ENCODE measurements at places on chromosomes 1 and 21.

GRCh38 chr1:53511933-53512806 is 53.0 kb downstream of the DMRTB1 start:
- DNase-seq, result no peak

DNA sequence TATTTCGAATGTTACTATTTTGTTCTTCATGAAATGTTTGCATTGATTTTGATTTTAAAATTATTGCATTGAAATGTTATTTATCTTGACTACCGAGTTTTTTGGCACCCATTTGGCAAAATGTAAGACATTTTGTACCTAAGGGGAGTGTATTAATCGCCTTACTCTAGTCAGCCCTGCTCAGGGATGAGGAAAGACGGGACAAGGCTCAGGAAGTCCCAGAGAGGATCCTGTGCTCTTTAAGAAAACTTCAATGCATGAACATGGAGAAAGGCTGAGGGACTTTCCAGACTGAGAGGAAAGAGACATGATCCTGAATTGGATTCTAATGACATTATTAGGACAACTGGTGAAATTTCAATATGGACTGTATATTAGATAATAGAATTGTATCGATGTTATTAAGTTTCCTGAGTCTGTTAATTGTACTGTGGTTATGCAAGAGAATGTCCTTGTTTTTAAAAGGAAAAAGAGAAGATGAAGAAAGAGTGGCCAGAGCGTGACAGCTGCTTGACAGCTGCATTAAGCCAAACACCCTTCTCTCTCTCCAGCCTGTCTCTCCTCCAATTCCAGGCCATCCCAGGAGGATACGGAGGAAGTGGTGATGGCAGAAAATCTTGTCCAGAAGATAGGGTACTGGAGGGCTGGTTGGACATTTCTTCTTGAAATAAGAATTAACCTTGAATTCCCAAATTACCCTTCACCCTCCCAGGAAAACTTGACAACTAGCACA is 66.0 kb downstream of the PLEKHA6 start:
- no peak for DNase-seq

DNA sequence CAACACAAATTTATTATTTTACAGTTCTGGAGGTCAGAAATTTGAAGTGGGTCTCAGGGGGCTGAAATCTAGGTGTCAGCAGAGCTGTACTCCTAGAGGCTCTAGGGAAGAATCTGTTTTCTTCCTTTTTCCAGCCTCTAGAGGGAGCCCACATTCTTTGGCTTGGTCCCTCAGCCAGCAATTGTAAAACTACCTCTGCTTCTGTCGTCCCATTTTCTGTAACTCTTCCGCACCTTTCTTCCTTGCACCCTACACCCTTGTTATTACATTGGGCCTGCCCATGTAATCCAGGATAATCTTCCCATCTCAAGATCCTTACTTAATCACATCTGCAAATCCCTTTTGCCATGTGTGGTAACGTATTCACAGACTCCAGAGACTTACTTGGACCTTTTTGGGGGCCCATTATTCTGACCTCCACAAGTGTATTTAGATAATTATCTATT is 24.8 kb upstream of the THEM4 start:
- no peak for DNase-seq

DNA sequence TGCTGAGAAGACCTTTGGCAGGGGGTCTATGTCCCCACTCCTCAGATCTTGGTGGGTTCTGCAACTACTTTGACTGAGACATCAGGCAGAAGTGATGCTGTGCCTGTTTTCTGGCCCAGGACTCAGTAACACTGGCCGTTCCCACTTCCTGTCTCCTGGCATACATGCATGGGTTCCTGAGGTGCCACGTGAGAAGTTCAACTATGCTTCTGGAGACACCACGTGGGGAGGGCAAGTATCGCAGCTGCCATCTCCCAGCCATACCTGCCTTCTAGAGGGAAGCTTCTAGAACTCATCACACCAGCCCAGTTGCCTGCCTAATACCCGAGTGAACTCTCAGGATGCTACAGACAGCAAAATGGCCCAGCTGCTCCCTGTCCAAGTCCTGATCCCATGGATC is 65.8 kb downstream of the TRABD2B start:
- no peak for DNase-seq

DNA sequence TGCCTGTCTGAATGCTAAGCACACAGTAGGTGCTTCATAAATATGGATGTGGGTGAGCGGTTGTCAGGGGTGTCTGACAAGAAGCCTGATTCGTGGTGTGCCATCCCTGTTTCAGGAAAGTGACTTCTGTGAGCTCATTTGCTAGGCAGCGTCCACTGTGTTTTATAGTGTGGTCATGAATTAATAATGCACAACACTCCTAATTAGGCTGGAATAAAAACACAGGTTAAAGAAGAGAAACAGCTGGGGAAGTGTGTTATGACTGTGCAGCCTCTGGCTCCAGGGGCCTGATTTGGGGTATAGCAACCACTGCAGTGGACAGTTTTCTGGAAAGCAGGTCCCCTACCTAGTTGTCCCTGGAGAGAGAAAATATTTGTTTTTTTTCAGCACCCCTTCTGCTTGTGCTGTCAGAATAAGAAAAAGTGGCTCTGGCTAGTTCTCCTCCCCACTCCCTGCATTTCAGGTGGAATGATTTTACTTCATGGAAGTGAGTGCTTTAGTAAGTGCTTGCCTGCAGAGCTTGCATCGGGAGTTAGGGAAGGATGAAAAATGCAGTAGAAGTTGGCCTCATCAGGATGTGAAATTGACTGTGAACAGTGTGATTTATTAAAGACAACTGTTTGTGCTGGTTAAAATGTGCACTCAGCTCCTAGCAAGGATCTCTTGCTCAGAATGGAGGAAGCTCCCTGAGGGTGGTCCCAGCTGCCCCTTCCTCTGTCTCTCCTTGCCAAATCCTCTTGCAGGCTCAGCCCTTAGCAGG is 333.8 kb downstream of the HHAT start:
- no peak for DNase-seq

GRCh38 chr1:215987092-215987875 is 420.2 kb downstream of the KCTD3 start:
- no peak for DNase-seq

DNA sequence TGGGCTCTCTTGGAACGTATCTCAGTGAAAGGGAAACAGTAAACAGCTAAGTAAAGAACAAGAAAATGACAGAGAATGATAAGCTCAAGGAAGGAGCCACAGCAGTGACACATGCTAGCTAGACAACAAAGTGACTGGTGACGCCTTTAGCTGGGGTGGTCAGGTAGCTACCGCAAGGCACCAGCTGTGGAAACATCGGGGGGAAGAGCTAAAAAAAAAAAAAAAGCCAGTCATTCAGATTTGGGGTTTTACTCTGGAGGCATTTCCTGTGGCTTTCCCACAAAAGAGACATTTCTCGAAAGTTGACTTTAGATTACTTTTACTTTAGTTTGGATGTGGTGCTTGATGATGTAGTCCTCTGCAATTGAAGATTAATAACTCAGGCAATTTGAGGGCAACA is 2.1 kb downstream of the FHAD1 start:
- no peak for DNase-seq

DNA sequence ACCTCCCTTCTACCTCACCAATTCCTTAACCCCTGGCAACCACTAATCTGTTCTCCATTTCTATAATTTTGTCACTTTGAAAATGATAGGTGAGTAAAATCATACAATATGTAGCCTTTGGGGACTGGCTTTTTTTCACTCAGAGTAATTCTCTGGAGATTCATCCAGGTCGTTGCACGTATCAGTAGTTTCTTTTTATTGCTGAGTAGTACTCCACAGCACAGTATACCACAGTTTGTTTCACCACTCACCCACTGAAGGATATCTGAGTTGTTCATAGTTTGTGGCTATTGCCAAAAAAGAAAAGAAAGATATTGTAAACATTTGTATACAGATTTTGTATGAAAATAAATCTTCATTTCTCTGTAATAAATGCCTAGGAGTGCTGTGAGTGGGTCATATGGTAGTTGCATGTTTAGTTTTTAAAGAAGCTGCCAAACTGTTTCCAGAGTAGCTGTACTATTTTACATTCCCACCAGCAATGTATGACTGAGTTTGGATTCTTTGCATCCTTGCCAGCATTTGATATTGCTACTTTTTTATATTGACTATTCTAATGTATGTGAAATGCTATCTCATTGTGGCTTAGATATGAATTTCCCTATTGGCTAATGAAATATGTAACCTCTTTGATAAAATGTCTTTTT is 3.7 kb downstream of the CHD1L start:
- DNase-seq, result no peak

- no peak for DNase-seq
Observed at GRCh38 chr21:21907271-21907670, 909.1 kb downstream of the NCAM2 start.

DNA sequence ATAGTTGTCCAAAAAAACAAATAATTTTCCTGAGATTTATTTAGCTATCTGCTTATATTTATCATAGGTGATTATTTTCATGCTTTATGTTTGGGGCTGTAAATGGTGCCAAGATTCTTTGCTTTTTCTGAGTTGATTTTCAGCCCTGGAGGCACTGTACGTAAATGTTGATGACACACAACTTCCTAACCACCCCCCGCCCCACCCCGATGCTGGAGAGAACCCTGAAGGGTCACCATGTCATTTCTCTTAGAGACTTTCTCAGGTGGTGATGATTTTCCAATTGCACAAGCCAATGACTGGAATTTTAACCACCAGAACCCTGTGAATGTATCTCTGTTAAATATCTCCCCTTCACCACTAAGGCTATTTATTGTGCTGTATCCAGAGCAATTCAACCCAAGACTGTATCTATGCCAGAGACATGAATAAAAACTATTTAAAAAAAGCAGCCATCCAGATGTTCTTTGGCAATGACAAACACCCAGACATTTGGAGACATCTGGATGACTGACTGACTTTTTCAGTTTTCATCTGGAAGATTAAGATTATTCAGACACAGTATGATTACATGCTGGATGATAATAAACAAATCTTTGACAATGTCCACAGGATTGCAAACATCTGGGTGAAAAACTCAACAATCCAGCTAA is 346.0 kb downstream of the LMX1A start:
- DNase-seq, result no peak

DNA sequence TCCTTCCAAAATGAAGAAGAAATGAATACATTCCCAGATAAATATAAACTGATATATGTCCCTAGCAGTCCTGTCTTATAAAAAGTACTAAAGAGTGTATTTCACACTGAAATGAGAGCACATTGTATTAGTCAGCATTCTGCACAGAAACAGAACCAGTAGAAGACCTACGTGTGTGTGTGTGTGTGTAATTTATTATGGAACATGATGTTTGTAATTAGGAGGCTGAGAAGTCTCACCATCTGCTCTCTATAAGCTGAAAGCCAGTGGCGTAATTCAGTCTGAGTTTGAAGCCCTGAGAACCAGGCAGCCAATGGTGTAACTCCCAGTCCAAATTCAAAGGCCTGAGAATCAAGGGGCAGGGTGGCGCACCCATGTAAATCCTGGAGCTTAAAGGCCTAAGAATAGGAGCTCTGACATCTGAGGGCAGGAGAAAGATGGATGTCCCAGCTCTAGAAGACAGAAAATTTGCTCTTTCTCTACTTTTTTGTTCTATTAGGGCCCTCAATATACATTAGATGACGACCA is 146.5 kb upstream of the LYPLAL1 start:
- no peak for DNase-seq

- DNase-seq, result no peak
Observed at GRCh38 chr1:183301239-183301638, 115.2 kb downstream of the LAMC2 start.

DNA sequence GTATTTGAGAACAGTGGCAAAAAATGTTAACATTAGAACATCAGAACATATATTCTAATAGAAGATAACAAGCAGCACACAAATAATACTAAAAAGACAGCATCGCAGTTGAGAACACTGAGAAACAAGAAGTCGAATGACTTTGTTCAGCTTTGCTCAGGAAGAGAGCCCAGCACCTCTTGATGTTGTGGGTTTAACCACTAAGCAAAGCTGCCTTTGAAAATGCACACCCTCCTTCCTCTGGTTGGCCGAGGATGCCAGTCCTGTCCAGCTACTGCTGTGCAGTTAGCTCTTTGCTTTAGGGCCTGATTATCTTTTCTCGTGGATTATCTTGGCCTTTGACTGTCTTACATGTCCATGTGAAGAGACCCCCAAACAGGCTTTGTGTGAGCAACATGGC is 60.5 kb downstream of the SPATA46 start:
- no peak for DNase-seq

GRCh38 chr1:204441558-204441957 is 29.9 kb upstream of the PPP1R15B start:
- no peak for DNase-seq

DNA sequence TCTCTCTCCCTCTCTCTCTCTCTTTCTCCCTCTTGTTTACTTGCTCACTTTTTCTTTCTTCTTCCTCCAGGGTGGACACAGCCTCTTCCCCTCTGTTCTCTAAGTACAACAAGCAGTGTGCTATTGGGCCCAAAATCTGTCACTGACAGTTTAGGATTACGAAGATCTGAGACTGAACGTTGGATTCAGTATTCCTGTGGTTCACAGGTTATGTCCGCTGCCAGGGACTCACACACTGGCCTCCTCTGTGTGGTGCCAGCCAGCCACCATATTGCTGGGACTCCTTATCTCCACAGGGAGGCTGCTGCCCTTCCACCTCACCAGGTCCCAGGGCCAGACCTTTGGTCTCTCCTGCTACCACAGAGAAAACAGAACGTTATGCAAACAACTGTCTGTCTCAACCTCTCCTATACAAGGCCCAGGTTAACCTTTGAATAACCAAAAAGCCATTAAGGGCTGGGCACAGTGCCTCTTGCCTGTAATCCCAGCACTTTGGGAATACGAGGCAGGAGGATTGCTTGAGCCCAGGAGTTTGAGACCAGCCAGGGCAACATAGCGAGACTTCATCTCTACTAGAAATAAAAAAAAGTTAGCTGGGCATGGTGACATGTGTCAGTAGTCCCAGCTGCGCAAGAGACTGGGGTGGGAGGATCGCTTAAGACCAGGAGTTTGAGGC is 171.9 kb upstream of the RAB4A start:
- no peak for DNase-seq

DNA sequence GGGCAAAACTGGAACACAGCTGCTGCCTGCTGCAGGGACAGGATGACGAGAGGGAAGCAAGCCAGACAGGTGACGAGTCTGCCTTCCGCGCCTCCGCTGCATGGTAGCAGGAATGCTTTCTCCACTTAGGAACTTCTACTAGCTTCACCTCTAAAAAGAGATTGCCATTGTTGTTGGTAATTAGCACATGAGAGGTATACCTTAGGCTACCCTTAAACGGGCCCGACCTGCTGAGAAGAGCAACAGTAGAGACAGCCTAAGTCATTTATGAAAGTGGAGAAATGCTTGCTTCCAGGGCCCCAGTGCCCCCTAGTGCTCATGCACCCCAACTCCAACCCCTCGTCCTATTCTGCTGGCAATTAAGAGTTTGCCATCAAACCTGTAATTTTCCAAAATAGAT is 96.9 kb upstream of the AKT3 start:
- no peak for DNase-seq

DNA sequence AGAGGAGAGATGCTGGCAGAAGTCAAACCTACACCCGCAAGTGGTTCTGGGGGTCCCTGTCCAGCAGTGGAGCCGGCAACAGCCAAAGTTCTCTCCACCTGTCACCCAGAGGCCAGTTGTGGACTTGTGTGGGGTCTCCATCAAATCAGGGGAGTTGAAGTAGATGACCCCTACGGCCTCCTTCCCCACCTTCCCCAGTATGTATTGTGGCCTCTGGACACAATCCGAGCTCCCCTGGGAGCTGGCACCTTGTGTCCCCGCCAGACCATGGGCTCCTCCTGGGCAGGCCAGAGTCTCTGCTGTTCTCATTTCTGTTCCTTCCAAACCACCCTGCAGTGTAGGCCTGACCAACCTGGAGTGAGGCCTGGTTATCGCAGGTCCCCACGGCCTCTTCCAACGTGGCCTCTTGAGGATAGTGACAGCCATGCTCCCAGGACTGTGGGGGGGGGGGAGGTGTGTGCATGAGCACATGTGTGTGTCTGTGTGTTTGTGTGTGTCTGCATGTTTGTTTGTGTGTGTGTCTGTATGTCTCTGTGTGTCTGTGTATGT is 246.4 kb downstream of the MATN1 start:
- DNase-seq, result no peak
